ENCODE measurements at places on chromosomes 13 and 19.

- no peaks in the 10 kb centered on the region for H3K36me3 ChIP-seq
- H3K27me3 ChIP-seq: no peaks in the 10 kb centered on the region
- no peak overlapping the region for H3K4me3 ChIP-seq
- no peaks in the 10 kb centered on the region for H3K4me1 ChIP-seq
Observed at GRCh38 chr19:14342809-14343208, 38.4 kb upstream of the ADGRE5 start.

DNA sequence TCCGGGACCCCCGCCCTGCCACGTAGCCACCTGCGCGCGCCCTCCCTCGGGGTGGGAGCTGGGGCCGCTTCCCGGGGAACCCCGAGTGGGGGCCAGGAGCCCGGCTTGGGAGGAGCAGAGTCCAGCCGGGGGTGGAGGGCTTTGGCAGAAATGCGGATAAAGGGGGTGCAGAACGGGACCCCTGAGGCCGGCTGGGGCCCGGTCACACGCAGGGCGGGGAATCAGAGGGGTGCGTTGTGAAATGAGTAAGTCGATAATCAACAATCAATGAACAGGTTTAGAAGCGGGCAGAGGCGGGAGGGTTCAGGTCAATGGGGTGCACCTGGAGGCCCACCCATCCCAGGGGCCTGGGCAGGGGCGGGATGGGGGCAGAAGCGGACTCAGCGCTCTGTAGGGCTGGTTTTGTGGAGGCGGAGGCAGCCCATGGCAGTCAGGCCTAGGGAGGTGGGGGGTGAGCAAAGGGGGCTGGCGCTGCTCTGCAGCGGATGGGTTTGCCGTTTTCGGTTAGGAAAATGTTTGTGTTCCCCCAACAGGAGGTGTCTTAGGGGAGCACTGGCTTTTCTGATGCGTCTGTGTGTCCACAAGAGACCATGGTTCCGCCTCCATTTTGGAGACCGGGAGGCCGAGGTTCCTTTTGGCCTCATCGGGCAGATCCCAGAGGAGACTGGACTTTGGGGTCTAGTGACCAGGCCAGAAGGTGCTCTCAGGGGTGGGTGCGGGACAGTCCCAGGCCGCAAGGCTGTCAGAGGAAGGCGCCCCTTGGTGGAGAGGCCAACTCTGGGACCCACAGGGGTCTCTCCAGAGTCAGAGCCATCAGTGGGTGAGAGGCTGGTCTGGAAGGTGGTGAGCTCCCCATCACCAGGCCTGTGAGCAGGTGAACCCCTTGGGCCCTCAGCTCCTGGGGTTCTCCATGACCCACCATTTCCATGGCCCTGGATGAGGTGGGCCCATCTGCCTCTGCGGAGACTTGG, 683 bp upstream of the DIRAS1 start:
- H3K4me1 ChIP-seq: no peaks in the 10 kb centered on the region
- no peaks in the 10 kb centered on the region for H3K36me3 ChIP-seq
- H3K27ac ChIP-seq: no peak overlapping the region
- DNase-seq: no peak
- no peak overlapping the region for H3K4me3 ChIP-seq

GRCh38 chr13:113022391-113022744, 53.4 kb downstream of the MCF2L start:
- no peak overlapping the region for H3K4me3 ChIP-seq
- no peaks in the 10 kb centered on the region for H3K36me3 ChIP-seq
- DNase-seq: no peak
- H3K4me1 ChIP-seq: no peaks in the 10 kb centered on the region
- H3K27ac ChIP-seq: no peak overlapping the region
- H3K27me3 ChIP-seq: no peaks in the 10 kb centered on the region

- H3K27me3 ChIP-seq: no peaks in the 10 kb centered on the region
- no peak overlapping the region for H3K27ac ChIP-seq
- no peak for DNase-seq
- H3K36me3 ChIP-seq: no peaks in the 10 kb centered on the region
- H3K4me1 ChIP-seq: peaks cover 10% of the 10 kb centered on the region
Observed at GRCh38 chr19:10861103-10861651, 10.2 kb upstream of the CARM1 start.

- no peak for DNase-seq
- peaks cover 50% of the 10 kb centered on the region for H3K4me1 ChIP-seq
- peaks cover 26% of the 10 kb centered on the region for H3K27me3 ChIP-seq
- H3K27ac ChIP-seq: no peak overlapping the region
- H3K4me3 ChIP-seq: no peak overlapping the region
Observed at GRCh38 chr19:41910992-41911888, 17.0 kb downstream of the ERFL start.
